ENCODE measurements at places on chromosomes 7 and 10.

GRCh38 chr7:134075799-134076198 lies 51.3 kb upstream of the LRGUK start:
- no peak for DNase-seq

DNA sequence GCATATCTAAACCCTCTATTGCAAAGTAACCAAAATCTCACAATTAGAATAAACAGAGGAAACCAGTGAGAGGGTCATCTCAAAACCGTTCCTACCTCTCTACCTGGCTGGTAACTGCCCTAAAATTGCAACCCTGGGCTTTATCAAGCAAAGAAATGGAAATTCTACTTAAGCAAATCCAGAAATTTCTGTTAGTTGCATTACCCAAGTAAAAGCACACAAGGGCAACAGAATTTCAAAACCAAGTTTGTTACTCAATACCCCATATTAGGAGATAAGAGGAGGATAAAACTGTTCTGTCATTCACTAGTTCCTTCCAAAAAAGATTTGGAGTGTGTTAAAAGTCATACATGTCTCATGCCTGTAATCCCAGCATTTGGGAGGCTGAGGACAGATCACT lies 195.3 kb downstream of the FAM107B start:
- no peak for DNase-seq

DNA sequence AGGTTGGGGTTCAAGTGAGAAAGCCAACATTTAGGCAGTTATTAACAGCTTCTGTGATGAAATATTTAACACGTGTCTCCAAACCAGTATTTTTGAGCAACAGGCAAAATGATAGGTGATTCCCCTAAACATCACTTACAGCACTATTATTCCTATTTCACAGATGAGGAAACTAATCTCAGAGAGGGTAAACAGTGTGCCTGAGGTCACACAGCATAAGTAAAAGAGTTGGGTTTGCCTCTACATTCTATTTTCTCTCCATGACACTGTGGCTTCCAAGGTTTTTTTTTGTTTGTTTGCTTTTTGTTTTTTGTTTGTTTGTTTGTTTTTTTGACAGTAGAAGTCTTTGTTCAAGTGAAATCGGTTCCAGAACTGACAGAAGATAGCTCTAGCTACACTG lies 43.2 kb upstream of the PDCD4 start:
- DNase-seq = no peak

DNA sequence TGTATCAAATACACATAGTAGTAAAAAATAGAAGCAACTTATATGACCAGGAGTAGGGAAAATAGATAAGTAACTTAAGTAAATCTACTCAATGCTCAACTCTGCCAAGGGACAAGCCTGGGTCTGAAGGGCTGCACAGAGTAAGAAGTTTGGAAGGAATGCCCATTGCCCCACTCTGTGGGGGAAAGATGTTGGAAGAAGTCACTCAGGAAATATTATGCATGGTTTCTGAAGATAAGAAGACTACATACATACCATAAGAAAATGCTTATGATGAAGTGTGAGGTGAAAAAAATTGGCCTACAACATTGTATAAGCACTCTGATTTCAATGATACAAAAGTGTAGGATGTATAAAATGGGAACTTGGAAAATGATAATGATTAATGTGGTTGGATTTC lies 54.0 kb downstream of the LAMB4 start:
- no peak for DNase-seq

- no peak for DNase-seq
Observed at GRCh38 chr7:154853727-154854095, 149.2 kb downstream of the PAXIP1 start.

DNA sequence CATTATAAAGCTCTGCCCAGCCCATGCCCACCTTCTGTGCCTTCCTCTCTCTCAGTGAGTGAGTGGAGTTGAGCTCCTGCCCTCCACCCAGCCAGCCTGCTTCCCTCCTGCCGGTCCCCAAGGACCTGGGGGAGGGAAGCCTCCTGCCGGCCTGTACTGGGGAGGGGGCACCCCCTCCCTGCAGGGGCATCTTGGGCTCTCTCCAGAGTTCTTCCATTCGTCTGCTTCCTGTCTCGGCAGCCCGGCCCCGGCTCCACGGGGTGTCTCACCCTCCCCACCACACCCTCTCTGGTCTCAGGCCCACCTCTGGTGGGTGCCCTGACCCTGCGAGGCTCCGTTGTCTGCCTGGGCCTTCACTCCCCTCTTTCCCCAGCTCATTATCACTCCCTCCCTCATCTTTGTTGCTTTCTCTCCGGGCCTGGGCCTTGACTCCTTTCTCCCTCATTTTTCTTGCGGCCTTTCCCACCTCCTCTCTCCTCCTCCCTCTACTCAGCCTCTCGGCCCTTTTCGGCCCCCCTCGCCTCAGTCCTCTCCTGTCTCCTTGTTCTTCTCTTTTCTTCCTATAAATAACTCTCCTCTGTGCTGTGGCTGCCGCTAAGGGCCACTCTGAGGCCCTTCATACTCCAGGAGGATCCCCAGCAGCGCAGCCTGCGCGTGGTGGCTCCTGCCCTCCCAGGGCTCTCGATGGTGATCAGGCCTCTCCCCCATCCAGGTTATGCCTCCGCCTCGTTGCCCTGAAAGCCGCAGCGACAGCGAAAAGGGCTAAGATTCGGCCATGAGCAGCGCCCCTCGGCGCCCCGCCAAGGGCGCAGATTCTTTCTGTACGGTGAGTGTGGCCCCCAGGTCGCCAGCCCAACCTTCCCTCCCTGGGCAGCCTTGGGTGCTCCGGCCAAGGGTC lies 2.1 kb downstream of the SLC4A2 start:
- no peak for DNase-seq
